GM12891 (cell line): ENCODE measurements at places on chromosomes 3 and 15.

DNA sequence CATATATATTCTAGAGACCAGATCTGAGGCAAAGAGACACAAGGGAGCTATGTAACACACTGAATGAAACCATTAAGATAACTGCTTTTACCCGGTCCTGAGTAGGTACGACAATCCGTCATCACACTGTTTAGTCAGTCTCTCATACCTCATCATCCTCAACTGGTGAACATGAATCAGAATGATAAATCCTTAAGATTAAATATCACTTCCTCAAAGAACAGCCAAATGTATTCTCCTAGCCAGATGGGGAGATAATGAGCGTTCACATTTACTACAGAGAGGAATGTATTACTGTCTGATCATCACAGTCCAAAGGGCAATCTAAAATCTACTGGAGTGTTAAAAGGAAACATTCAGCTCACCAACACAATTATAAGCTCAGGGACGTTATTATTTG lies 319.4 kb upstream of the STAC start:
- no peak for DNase-seq

DNA sequence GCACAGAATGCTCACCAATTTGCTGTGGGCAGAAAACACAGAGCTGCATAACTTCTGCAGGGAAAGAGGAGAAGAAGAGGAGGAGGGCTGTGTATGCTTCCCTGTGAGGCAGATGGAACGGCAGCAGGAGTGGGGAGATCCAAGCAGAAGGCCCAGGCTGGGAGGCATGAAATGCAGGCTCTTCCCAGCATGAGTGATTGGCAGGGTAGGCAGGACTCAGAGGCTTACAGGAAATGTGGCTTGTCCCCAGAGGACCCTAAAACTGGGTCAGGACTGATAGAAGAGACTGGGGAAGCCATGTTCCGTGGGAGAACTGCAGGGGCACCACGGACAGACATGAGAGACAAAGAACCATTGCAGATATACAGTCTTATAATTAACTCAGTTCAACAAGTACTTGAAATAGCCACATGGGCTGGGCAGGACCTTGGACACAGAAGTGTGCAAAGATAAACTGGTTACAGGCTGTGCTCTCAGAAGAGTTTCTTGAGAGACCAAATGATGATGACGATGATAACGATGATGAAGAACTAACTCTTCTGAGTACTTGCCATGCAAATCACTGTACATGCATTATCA lies 286.9 kb downstream of the EPHB1 start:
- DNase-seq, result no peak

DNA sequence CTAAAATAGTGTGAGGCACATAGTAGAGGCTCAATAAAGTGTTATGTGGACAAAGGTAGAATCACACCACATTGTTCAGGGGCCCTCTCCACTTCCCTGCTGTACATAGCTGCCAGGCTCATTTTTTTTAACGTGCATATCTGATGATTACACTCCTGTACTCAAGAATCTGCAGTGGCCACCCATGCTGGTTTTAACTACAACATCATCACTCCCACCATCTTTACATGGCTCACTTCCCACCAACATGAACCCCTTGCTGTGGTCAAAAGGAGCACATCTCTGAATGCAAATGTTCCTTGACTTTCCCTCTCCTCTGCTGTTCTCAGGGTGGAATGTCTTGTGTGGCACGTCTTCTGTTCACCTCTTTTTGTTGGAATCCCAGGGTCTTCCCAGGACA lies 76.7 kb downstream of the FEM1B start:
- no peak for DNase-seq

DNA sequence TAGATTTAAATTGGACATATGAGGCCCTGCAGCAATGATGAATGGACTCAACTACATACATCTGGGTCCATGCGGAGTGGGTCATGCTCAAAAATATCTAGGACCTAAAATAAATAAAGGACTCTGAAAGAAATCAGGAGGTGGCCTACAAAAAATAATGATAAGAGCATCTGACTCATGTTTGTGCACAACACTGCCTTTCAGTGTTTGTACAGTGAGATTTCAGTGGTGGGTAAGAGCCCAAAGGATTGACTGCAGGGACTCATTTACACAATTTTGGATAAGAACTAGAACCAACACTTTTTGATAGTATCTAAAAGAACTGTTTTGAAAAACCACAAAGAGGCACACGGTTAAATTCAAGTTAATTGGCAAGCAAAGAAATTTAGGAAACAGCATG lies 285.5 kb downstream of the SLC9A9 start:
- no peak for DNase-seq

GRCh38 chr3:43796041-43796596 lies 105.4 kb downstream of the ABHD5 start:
- no peak for DNase-seq

DNA sequence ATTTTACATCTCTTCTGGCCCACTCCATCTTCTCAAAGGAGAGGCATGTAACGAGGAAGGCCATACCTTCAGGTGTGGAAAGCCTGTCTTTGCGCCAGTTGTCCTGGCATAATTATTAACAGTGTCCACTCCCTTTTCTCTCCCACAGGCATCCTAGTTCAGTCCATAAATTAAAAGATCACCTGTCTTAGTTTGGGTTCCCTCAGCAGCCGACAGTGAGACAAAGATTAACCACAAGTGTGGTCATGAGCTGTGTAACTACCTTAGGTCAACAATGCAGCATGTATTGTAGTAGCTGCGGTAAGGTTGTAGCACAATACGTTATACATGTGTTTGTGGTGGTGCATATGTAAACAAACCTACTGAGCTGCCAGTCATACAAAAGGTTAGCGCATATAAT lies 103.3 kb upstream of the GALNT15 start:
- no peak for DNase-seq

DNA sequence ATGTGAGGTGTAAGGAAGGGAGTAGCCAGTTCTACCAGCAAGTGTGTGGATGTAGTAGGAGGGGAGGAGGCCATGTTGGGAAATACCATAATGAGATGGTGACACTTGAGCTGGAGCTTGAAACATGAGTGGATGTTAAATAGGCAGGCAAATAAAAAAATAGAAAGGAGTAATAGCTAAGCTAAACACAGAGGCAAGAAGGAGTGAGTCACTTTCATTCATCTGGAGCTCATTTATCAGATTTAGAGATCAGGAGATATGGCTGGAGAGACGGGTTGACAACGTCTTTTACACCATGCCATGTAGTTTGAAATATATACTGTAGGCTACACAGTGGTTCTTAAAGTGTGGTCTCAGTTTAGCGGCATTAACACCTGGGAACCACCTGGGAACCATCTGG lies 390.5 kb downstream of the DIPK2A start:
- DNase-seq, result no peak
